ENCODE measurements at places on chromosomes 3 and 15.

DNA sequence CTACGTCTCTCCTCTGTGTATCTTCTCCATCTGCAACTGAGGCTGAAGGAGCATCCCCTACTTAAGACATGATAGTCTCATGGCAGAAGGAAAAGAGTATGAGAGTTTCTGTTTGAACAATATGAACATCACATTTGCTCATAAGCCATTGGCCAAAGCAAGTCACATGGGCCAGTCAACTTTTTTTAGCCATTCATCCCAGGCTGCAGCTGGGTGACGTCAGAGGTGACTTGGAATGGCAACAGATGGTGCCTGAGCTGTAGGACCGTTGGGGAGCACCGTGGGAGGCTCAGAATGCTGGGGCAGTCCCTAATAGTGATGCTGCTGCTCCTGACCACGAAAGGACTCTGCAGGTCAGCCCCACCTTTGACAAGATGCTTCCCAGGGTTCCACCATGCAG lies 58.7 kb downstream of the CRTC3 start:
- DNase-seq: peak; percentile 20

DNA sequence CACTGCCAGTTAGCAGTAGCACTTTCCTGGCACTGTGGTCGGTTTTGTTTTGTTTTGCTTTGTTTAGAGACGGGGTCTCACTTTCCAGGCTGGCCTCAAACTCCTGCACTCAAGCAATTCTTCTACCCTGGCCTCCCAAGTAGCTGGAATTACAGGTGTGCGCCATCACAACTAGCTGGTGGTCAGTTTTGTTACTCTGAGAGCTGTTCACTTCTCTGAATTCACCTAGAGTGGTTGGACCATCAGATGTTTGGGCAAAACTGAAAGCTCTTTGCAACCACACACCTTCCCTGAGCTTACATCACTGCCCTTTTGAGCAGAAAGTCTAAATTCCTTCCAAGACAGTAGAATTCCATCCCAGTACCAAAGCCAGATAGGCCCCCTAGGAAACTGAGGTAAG lies 22.6 kb downstream of the CLDN18 start:
- DNase-seq: no peak

DNA sequence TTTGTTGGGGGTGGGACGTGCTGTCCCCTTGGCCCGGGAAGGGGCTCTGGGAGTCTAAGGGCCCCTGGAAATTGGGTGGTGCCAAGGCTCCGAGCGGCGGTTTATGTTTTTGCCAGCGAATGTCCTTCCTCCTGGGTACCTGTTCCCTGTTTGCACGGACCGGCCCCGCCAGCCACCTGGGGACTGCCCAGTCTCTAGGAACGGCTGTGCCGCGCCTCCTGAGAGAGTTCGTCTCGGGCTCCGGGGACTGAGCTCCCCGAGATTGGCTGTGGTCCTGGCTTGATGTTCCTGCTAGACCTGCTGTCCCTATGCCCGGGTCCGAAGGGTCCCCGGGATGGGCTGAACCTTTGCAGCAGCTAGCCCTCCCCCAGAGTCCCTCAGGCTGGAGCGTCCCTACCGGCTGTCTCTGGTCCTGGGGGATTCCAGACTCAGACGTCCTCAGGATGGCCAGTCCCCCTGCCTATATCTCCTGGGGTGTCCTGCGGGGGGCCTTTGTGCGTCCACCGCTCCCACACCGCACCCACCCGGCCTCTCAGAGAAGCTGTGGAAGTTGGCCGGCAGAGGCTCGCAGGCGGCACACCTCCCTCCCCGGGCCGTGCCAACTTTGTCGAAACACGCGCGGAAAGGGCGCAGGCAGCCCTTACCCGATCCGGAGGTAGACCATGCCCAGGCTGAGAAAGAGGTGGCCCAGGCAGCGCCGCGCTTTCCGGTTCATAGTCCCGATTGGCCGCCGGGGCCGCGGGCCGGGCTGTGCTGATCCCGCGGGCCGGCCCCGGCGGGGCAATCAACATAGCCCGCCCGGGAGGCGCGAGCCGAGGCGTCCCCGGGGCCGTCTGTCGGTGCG lies 547 bp downstream of the WNT7A start:
- DNase-seq: no peak

GRCh38 chr15:60762638-60763037 lies 283.7 kb upstream of the ICE2 start:
- DNase-seq: no peak

GRCh38 chr3:31978553-31978952 lies 2.5 kb downstream of the OSBPL10 start:
- no peak for DNase-seq

GRCh38 chr15:31278544-31279220 lies 48.0 kb upstream of the KLF13 start:
- DNase-seq: no peak

DNA sequence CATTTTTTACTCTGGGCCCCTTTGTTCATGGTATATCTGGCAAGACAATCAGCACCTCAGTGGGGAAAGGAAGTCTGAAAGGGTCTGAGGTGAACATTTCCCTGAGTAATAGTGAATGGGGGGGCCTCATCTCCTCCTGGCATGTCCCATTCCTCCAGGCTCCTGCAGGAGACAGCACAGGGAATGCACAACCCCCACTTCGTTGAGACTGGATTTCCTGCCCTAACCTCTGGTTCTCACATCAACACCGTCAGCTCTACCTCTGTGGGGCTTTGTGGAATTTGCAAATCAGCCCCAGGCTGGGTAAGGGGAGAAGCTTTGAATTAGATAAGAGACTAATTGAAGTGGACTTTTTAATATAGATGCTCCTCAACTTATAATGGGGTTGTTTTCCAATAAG lies 168.3 kb upstream of the TRIM42 start:
- DNase-seq: no peak

GRCh38 chr15:23857028-23857641 lies 170.0 kb upstream of the NDN start:
- peak; percentile 54 for DNase-seq

- no peak for DNase-seq
These were observed 38.1 kb upstream of the NMNAT3 start for GRCh38 chr3:139715743-139716360.

DNA sequence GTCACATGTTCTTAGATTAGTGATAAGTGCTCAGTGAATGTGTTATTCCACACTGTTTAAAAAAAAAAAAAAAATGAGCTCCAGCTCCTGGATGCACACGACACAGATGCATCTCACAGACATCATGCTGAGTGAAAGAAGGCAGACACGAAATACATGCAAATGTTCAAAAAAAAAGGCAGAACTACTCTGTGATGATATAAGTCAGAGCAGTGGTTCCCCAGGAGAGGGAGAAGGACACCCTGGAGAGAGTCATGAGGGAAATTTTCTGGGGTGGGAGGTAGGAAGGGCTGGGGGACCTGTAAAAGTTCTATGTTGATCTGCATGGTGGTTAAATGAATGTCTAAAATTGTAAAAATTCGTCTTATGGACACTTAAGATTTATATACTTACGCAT lies 4.3 kb downstream of the CSRNP1 start:
- no peak for DNase-seq

DNA sequence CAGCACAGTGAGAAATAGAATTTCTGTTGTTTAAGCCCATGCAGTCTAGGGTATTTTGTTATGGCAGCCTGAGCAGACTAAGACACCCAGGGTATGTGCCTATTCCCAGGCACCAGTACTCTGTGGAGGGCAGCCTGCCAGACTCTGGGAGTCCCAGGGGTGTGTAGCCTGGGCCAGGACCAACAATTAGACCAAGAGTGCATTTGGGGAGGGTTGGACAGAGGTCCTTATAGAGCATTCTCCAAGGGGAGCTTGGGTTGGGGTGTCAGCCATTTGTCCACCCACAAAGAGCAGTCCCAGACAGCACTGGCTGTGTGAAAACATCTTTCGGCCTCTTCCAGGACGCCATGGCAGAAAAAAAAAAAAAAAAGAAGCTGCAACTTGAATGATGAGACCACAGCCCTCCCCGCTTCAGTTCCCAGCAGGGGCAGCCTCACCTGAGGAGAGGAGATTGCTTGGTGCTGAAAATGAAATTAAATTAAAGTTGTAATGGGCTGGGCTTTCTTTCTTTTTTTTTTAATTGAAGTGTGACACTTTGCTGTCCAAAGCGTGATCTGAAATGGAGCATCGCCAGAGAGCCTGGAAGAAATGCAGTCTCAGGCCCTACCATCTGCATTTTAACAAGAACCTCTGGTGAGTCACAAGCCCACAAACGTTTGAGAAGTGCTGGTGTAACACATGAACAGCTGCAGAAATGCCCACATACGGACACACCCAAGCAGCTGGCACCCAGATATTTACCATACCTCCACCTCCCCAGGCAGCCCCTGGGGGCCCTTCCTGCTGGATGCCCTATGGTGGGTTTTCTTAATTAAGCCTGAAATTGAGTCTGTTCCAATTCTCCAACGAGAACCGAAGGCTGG lies 21.3 kb upstream of the CAV3 start:
- DNase-seq: no peak

DNA sequence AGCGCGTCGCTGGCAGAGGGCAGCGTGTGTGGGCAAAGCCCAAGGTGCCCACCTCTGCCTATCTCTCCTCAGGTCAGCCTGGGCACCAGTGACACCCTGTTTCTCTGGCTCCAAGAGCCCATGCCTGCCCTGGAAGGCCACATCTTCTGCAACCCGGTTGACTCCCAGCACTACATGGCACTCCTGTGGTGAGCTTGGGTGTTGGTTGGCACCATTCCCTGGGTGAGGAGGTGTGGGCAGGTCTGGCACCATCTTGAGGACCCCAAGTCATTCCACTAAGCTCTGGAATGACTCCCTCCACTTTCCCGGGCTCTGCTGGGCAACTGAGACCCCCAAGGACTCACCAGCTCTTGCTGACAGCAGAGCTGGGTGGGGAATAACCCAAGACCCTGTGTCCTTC lies 28.5 kb downstream of the XYLB start:
- DNase-seq: no peak

GRCh38 chr3:56775838-56776555 lies 25.8 kb downstream of the ARHGEF3 start:
- no peak for DNase-seq

GRCh38 chr3:66140106-66140505 lies 80.7 kb upstream of the SLC25A26 start:
- DNase-seq: no peak

GRCh38 chr3:184688251-184688881 lies 23.5 kb downstream of the MAGEF1 start:
- peak; percentile 74 for DNase-seq

DNA sequence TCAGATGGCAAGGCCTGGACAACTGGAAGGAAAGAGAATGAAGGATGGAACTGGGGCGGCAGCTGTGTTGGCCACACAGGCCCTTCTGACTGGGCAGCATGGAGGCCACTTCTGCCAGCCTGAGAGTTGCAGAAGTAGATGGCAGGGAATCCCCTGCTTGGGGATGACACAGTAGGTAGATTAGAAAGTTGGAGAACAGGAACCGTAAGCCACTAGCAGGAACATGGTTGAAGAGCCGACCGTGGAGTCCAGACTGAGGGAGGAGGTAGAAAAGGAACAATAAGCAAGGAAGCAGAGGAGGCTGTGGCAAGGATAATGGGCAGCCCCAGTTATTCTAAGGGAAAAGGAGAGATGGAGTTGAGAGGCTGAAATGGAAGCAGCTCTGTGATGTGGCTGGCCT lies 26.4 kb upstream of the ZNF774 start:
- DNase-seq: no peak

DNA sequence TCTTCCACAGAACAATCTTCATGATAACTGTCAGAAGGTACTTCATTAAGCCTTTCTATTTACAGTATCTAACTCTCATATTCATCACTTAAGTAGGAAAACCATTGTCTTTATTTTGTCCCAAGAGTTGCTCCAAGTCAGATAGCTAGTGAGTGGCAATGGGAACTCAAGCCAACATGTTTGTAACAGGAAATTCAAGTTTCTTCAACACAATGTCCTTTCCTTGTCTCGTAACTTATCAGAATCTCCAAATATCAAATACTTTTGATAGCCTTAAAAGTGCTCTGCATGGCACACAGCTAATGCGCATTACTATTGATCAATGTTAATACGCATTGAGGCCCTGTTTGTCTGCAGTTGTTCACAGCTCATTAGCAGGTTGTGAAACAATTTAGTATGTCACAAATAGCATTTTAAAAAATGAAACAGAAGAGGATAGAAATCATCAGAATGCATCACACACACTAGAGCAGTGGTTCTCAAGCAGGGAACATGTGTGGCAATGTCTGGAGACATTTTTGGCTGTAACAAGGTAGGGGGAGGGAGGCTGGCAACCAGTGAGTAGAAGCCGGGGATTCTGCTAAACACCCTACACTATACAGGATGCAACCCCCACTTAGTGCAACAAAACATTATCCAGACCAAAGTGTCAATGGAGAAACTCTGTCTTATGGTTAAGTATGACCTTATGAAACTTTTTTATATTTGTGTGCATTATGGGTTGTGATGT lies 27.5 kb downstream of the BTLA start:
- DNase-seq: no peak

GRCh38 chr3:33089515-33089914 lies 7.4 kb downstream of the GLB1 start:
- DNase-seq: no peak

- peak; percentile 74 for DNase-seq
These were observed 65.9 kb downstream of the GPR176 start for GRCh38 chr15:39854161-39854560.

- no peak for DNase-seq
These were observed 293.3 kb upstream of the THBS1 start for GRCh38 chr15:39287322-39288195.

- DNase-seq: no peak
These were observed 176.7 kb upstream of the TLE3 start for GRCh38 chr15:70274255-70274880.

- DNase-seq: no peak
These were observed 93.7 kb downstream of the SHQ1 start for GRCh38 chr3:72754582-72754981.

- DNase-seq: no peak
These were observed 10.2 kb upstream of the FAH start for GRCh38 chr15:80142646-80143045.

DNA sequence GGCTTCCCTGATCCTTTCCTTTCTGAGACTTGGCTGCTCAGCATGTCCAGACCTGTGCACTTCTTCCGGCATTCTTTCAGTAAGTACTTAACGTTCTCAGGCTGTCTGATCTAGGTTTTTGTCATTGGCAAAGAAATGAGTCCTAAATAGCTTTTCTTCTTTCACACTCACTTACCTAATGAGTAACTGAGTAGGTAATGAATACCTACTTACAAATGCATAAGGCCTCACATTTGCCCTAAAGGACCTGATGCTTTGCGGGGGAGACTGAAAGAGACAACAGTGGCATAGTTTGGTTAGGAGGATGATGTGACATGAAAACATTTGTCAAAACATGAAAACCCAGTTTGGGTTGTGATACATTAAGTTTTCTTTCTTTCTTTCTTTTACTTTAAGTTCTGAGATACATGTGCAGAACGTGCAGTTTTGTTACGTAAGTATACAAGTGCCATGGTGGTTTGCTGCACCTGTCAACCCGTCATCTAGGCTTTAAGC lies 516.7 kb upstream of the CFAP20DC start:
- DNase-seq: no peak

- peak; percentile 52 for DNase-seq
These were observed 11.9 kb downstream of the GRM2 start for GRCh38 chr3:51718547-51719409.
